ENCODE measurements at places on chromosomes 6 and 20.

DNA sequence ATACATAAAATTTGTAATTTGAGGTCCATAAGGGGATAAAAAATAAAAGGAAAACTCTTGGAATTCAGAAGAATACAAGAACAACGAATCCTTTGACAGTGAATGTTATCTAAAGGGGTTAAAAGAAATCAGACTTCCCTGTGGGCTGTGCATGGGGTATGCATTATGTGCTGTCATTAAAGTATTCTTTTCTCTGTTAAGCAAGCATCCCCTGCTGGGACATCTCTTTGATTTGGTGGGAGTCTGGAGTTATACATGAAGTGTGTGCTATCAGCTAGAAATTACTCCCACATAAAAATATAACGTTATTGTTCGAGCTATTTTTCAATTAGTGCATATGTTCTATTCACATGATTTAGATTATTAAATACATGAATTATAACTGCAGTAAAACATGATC lies 195.2 kb downstream of the CENPW start:
- no peak for DNase-seq

DNA sequence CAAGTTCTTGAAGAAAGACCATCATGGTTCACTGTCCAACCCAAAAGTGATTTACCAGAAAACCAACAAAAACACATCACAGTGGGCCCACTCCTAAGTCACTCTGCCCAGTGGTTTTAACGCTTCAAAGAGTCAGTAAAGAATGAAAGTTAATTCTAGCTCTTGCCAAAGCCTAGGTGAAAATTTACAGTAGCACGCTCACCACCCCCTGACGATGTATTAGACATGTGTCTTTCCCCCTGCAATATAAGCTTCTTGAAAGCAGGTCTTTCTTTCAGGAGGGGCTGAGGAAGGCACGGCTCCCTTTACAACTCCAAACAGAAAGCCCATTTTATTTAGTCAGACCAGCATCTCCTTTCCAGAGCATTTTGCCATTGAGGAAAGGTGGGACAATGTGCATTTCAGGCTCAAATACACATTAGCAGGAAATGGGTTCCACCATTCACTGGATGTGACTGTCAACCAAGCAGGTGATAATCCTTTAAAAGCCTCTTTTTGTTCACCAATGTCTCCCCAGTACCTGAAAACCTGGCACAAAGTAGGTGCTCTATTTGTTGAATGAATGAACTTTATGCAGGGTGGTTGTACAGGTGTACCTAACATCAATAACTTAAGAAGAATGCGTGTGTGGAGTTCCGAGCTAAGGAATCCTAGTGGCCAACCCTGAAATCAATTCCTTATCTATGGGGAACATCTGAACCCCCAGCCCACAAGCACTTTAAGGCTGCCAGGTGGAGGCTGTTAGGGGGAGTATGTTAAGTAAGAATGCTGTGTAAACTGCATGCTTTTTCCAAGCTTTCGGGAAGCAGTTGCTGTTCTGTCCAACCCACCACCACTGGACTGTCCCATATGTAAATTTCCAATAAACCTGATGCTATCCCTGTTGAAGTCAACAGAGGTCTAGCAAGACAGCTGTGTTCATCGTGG lies 11.4 kb downstream of the EZR start:
- DNase-seq, result no peak

DNA sequence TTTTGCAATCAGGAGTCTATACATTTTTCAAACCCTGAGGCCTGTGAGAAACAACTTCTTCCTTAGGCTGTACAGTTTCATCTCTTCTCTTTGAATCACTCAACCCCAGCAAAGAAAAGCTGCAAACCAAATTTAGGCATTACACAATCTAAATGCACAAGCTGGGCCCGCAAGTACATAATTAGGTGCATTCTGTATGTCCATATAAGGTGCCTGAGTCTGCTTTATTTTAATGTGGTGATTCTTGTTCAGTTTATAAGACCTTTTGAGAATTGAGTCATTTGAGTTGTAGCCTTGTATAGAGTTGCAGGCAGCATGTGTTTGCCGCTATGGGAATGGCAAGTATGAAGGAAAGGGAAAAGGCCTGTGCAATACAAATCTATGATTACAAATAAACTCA lies 709.6 kb upstream of the MARCKS start:
- no peak for DNase-seq

GRCh38 chr6:116556065-116556464 lies 2.5 kb downstream of the CALHM4 start:
- no peak for DNase-seq

DNA sequence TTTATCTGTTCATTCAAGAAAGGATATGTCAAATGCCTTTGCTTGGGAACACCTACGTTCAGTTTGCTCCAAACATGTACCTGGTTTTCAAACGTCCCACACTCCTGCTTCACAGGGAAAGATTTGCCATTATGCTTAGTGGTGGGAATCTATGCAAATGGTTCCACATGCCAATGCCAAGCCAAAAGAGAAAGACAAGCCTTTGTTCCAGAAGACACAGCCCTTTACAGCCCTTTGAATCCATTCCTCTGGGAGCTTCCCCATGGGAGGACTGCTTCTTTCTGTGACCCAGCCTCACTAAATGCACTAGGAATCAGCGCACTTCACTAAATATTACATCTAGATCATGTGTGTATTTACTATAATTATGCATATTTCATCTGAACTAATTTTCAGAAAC lies 619.5 kb downstream of the PRKN start:
- no peak for DNase-seq

DNA sequence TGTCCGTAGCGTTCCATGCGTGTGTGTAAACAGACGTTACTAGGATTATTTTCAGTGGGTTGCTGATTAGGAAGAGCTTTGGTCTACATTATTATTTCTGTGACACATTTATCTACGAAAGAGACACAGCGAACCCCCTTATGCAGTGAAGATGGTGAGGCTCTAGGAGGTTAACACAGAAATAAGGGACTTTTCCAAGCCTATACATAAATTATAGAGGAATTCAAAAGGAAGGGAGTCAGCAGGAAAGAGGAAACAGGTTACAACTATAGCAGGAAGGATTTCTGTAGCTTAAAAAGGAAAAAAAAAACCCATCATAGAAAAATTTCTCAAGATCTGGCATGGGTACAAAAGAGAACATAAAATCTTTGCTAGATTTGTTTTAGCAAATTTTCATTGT lies 12.9 kb upstream of the RPS6KA2 start:
- no peak for DNase-seq

DNA sequence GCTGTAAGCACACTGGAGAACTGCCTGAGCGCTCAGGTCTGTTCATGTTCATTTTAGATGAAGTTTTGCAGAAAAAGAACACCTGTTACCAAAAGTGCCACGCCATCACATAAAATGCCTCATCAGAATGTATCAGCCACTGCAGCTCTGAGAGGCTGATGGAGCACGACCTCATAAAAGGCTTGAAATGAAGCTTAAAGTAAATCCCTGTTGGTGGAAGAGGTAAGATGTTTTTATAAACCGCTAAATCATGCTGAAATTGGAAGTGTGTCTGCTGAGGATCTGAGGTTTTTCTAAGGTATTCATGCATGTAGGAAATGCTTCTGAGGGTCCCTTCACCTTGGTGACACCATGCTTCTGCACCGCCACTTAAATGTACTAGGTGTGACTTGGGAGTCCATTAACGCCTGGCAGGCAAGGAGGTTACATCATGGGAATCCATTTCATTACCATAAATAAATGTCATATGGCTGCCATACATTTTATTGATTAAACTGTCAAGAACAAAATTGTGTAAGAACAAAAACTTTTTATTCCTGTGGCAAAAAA lies 363.1 kb upstream of the AGPAT4 start:
- no peak for DNase-seq

GRCh38 chr20:38766071-38766470 lies 17.8 kb downstream of the ACTR5 start:
- DNase-seq, result no peak

GRCh38 chr6:9435281-9435680 lies 979.6 kb downstream of the TFAP2A start:
- DNase-seq, result no peak

DNA sequence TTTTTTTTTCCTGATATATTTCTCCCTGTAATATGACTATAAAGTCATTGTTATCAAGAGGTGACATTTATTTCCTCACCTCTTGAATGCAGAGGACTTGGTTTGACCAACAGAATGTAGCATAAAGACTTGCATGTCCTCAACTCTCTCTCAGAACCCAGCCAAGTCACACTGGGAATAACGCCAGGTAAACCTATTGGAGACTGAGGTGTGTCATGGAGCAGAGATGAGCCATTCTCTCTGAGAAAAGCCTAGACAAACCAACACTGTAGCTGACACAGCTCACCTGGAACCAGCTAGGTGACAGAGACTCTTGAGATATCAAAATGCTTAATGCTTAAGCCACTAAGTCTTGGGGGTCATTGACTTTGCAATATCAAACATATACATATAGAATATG lies 533.6 kb downstream of the HAO1 start:
- no peak for DNase-seq

DNA sequence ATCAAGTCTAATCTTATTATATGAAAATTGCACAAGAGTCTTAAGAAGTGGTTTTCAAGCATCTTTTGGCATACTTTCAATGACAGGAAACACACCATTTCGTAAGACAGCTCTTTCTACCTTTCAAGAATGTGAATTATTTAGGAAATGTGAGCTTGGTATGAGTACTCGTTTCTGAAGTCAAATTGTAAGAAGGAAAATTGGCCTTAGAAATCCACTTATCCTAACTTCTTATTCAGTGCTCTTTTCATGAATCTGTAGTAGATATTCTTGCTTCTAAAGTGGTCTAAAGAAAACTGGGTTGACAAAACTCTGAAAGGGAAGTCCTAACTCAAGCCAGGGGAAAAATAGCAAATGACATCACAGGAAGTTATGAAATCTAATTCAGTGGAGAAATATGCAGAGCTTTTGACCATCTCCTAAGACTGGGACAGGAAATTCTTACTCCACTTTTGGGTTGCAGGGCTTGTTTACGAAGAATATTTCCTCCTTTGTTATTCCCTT lies 38.5 kb upstream of the OGFRL1 start:
- no peak for DNase-seq

GRCh38 chr6:47437592-47437991 lies 40.0 kb upstream of the CD2AP start:
- no peak for DNase-seq

DNA sequence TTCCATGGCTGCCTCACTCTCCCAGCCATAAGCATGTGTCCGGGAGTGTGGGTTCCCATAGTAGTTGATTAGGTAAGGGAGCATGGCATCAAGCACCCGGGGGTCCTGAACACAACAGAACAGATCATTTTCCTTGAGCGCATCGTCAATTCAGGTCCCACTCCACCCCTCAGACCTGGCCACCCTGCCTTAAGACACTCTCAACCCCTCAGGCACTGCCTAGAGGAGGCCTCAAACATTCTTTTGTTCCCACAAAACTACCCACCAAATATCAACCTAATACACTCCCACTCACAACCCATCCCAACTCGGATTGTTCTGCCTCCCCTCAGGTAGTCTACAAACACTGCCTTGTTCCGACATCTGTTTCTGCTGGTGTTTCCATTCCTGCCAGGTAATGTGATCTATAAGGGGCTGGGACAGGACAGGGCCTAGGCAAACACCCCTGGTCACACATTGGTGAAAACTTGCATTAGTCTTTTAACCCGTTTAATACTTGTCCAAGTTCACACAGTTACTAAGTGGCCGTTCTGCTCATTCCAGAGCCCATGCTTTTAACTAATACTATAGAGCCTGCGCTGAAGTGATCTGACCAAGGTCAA lies 1.4 kb downstream of the NFS1 start:
- no peak for DNase-seq

GRCh38 chr20:13526551-13526950 lies 112.2 kb downstream of the TASP1 start:
- no peak for DNase-seq

GRCh38 chr6:107730106-107730505 lies 94.0 kb downstream of the SCML4 start:
- DNase-seq, result peak; percentile 49

DNA sequence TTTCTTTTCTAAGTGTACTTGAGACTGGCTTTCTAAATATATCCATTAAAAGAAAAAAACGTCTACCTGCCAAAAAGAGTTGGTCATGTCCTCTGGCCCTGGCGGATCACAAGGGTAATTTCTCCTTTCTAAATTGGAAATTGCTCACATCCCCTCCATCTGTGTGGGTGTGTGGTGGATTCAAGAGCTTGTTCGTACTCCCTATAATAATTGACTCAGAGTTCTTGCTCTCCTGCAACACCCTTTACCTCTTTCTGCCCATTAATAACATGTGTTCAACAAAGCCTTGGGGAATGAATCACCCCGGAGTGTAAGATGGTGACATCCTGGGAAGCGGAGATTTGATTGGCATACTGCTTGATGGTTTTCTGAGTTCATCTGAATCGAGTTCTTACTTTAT lies 263.8 kb downstream of the ALDH8A1 start:
- DNase-seq, result no peak

GRCh38 chr6:108359901-108360882 lies 65.3 kb downstream of the AFG1L start:
- no peak for DNase-seq

DNA sequence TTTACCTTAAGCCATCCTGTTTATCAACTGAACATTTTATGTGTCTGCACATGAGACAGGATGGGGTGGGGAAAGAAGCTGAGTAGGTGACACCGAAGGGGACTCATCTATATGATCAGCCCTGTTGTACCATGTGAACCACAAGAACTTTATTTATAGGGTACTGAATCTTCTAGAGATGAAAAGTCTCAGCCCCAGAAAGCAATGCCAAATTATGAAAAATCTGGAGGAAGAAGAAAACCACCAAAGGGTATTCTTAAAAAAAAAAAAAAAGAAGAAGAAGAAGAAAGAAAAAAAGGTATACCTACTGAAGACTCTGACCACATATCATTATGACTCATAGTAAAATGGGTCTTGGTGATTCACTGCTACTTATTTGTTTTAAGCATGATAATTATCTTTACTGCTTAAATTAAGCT lies 39.8 kb upstream of the HBS1L start:
- no peak for DNase-seq

- no peak for DNase-seq
Observed at GRCh38 chr6:76772951-76773350, 690.3 kb downstream of the HTR1B start.

GRCh38 chr6:142935553-142936517 lies 9.1 kb downstream of the HIVEP2 start:
- DNase-seq, result peak; percentile 40

DNA sequence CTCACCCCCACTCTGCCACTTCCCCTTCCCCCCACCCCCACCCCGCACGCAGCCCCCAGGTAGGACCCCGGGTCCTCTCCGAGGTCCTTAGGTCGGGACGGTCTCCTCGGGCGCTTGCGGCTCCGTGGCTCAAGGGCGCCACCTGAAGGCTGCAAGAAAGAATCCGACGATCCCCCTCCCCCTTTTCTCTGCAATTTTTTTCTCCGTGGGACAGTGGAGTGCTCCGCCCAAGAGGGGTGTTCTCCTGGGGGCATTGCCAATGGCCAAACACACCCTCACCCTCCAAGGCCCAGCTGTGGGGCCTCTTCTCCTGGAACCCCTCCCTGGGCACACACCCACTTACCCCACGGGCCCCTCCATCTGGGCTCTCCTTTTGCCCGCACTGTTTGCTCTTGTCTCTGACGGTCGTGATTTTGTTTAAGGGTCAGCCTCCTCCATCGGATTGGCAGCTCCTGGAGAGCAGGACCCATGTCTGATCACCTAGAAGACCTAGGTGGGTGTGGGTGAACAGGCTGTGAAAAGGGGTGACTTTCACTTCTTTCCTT lies 1.1 kb upstream of the TMEM74B start:
- peak; percentile 67 for DNase-seq

GRCh38 chr20:63499338-63499969 lies 571 bp upstream of the EEF1A2 start:
- DNase-seq, result no peak

- DNase-seq, result no peak
Observed at GRCh38 chr6:10391799-10392198, 23.1 kb downstream of the TFAP2A start.
